DMS79 treated with DMSO at 0.1 percent for 48 hours (cell line): ENCODE measurements at places on chromosomes 7 and 10.

DNA sequence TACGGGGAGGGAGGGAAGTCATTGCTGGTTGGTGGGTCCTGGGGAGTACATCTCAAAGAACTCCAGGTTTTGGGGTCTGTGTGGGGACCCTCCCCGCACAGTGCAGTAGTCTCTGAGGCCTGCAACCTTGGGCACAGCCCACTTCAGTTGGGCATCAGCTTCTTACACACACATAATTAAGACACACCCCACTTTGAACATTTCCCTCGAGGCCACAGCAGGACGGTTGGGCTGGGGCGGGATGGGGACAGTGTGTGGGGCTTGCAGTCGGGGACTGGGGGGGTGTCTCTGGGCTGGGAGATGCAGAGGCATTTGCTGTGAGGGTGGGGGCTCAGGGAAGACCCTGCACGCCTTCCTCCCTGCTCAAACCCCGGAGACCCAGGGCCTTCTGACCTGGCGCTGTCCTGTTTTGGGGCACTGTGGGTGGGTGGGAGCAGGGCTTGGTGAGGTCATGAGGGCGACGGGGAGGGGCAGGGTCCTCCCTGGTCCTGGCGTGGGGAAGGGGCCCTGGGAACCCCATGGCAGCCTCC lies 1.3 kb downstream of the LFNG start:
- peak; percentile 15 for DNase-seq

DNA sequence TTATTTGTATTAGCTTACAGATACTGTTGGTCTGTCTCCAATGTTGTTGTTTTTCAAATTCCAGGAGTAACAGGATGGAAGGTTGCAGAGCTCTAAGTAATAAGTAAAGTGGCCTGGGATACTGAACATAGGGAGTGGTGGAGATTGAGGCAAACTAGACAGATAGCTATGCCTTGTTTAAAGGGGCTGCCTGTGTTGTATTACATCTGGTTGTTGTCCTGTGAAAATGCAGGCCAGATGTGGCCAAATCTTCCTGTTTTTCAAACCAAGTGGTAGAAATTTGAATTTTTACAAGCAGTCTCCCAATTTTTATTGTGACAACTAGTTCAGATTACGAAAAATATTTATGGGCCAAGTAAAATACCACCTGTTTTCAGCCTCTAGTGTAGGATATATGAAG lies 33.5 kb downstream of the BICC1 start:
- no peak for DNase-seq

- DNase-seq, result no peak
These were observed 7.5 kb downstream of the MNX1 start for GRCh38 chr7:157002819-157003421.

GRCh38 chr10:58747687-58748086 lies 235.0 kb downstream of the BICC1 start:
- DNase-seq, result no peak

- no peak for DNase-seq
These were observed 20.1 kb upstream of the C7orf33 start for GRCh38 chr7:148570510-148570909.

GRCh38 chr10:102581401-102581800 lies 62.9 kb upstream of the TRIM8 start:
- DNase-seq, result no peak

DNA sequence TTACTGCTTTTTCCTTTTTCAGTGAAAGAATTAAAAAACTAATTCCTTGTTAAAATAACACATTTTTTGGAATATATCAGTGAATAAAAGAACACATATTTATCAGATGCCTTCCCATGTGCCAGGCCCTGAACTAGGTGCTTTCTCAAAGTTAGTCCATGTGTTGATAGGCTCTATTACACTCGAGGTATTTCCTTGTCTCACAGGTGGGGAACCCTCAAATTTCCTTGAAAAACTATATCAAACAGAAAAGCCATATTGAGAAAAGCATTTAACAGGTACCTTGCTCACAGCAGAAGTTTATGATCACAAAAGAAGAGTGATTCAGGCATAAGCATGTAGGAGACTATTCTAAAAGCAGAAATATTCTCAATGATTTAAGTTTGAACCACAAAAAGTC lies 75.6 kb upstream of the OGDHL start:
- no peak for DNase-seq
